ENCODE measurements at places on chromosomes 4 and X.

DNA sequence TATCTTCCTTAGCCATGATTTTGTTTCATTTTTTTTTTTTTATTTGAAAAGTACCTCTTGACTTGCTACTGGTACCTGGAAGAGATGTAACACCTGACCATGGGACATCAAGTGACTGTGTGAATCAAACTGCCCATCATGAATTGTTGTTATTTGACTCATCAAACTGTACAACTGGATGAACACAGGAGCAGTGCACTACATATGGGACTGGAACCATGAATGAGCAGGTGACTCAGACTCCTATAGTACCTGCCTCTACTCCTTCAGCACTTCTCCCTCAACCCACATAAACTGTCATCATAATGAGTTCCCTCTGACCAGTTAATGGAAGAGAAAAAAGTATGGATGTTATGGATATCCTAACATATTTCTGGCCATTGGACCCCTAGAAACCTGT, 15.9 kb upstream of the UBE2D3 start:
- no peak for DNase-seq

- DNase-seq = peak; percentile 59
These were observed 16.6 kb downstream of the DCK start for GRCh38 chr4:71009890-71010588.

DNA sequence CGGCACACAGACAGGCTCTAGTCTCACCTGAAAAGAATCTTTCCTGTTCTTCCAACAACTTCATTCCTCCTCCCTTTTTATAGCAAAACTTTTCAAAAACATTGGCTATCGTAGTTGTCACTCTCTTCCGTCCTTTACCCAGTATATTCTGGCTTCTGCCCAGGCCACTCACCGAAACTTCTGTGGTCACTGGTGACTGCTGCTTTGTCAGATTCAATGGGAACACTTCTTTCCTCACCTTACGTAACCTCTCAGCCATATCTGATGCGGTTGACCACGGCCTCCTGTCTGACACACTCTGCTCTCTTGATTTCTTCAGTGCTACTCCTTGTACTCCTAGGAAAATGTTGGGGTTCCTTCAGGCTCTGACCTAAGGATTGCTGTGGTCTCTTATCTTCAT, 9.2 kb upstream of the RNF150 start:
- DNase-seq = no peak

GRCh38 chrX:53654376-53654775, 32.1 kb downstream of the HUWE1 start:
- no peak for DNase-seq

DNA sequence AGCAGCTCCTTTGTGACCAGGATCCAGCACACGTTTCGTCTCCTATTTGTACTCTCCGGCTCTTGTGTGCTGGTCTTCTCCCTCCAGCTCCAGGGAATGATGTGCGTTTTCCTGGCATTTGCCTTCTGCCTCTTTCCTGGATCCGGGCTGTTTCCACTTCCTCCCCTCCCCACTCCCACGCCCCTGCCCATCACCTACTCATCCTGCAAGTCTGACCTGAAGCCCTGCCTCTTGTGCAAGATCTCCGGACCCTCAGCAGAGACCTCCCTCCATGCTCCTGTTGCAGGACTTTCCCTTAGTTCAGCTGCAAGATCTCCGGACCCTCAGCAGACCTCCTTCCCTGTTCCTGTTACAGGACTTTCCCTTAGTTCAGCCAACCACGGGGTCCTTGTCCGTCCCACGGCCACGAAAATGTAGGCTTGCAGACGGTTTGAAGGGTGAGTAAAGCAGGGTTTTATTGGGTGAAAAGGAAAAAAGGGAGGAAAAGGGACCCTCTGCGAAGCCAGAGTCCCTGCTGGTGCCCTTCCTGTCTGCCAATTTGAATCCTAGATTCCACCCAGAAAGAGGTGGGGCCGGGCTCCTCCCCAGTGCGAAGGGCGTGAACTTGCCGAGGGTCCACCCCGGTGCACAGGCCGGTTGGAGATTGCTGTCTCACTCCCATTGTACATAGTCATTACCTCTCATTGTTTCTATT, 74.4 kb upstream of the IRF2 start:
- no peak for DNase-seq

- DNase-seq = peak; percentile 81
These were observed 2.5 kb downstream of the COQ2 start for GRCh38 chr4:83282049-83282535.

DNA sequence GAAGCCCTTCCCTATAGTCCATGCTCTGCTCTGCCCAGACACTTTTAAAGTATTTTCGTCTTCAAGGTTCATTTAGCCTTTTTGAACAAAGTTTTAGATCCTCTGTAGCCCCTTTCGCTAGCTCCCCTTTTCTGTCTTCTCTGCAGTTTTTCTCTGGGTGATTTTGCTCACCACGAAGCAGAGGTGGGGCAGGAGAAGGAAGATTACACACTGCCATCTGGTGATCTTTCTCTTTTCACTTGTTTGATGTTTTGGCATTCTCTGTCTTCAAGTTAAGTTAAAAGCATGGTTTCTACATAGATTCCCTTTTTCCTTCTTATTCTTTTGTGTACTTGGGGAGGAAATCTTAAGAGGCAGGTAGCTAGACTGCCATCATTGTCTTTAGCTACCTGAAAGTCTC, 43.9 kb downstream of the CC2D2A start:
- DNase-seq = no peak

DNA sequence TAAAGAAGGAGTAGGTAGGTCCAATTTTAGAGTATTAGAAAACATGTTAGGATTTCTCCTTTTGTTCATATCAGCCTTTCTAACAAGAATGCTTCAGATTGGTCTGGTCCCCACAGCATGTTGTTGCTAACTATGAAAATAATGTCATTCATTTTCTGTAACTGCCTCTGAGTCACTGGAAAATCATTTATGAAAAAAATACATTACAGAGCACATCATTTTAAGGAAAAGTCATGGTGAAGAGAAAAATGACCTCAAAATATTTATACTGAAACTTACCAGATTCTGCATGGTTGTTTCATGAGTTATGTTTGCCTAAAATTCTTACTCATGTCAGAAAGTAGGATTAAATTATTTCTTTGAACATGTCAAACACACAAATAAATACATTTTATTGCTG, 35.2 kb downstream of the DTHD1 start:
- no peak for DNase-seq

DNA sequence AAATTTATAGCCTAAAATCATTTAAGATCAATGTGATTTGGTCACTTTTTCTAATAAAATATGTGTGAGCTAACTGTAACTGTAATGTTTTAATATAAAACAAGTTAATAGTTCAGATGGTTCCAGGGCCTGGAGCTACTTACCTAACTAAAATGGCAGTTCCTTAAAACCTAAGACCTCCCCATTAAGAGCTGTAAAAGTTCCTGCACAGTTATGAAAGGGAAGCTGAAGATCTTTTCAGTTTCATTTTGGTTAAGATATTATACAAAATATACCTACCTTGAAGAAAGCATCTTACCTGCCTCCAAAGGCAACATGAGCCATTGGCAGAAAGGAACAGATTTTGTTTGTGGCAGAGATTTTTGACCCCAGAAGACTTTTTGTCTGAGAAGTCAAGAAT, 30.1 kb downstream of the HPF1 start:
- DNase-seq = no peak

- DNase-seq = no peak
These were observed 66.5 kb upstream of the ADRA2C start for GRCh38 chr4:3699678-3700077.

GRCh38 chr4:78762529-78762928, 13.6 kb upstream of the BMP2K start:
- no peak for DNase-seq

DNA sequence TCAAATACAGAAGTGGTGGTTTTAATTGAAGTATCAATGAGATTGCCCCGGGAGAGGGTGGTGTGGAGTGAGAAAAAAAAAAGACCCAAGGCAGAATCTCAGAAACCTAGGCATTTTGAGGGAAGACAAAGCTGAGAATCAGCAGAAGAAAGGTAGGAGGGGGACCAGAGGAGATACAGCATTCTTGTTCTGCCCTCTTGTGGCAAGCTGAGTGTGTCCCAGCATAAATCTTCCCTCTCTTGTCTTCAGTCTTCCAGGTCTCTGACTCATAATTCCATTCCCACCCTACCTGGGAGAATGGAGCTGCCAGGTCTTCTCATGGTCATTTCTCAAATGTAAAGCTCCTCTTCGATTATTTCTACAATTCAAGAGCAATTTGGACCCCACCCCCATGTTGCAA, 32.7 kb upstream of the MAGED1 start:
- DNase-seq = peak; percentile 8

DNA sequence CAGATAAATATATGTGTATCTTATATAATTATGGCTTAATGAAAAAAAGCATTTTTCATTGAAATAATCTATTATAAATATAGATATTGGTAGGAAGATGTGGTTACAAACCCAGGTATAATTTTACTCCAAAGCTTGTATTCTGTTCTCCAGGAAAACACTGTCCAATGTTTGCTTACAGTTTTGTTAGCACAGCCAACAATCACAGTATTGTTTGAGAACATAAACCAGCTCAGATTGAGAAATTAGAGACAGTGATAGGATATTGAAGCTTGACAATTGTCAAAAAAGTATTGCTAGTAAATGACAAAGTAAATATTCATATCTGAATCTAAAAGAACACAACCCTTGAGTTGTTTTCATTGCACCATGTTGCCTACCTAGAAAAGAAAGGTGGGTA, 228.8 kb downstream of the ADGRL3 start:
- DNase-seq = no peak

GRCh38 chrX:122546269-122546668, 637.8 kb upstream of the GRIA3 start:
- DNase-seq = no peak

DNA sequence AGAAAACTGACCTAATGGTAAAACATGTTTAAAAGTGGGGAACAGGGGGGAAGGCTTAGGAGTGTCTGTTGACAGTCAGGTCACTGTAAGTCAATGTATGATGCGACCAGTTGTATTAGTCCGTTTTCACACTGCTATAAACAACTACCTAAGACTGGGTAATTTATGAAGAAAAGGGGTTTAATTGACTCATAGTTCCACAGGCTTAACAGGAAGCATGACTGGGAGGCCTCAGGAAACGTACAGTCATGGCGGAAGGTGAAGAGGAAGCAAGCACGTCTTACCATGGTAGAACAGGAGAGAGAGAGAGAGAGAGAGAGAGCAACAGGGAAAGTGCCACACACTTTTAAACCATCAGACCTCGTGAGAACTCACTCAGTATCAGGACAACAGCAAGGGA, 13.0 kb upstream of the PLAC1 start:
- peak; percentile 20 for DNase-seq

- no peak for DNase-seq
These were observed 129.5 kb downstream of the PACRGL start for GRCh38 chr4:20829617-20830357.

GRCh38 chr4:61128682-61129081, 71.4 kb upstream of the ADGRL3 start:
- DNase-seq = no peak

DNA sequence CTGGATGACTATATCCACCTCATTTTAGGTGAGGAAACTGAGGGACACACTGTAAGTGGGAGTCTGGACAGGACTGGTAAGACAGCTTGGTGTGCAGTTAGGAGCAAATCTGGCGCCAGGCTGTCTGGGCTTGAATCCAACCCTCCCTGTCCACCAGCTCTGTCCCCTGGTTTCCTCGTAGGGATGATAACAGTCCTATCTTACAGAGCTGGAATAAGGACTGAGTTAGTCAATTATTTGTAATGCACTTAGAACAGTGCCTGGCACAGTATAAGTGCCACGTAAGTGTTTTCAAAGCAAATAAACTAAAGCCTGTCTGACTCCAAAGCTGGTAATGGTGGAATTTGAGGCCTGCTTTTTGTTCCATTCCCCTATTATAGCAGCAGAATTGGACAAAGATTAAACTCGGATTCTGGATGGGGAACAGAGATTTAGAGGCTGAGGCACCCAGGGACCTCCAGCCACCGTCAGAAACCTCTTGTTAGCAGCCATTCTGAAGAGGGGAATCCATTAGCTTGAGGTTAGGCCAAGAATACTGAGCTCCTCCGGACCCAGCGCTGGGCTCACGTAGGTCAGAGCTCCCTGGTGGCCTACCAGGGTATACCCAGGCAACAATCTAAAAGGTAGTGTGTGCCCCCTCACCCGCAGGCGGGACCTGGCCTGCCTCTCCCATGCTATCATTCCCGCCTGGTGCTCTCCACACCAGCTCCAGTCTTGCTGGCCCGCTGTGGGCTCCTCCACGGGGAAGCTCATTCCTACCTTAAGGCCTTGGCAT, 102.1 kb downstream of the UCHL1 start:
- DNase-seq = no peak
